Neural crest cell (in vitro differentiated cells): ENCODE measurements at places on chromosomes 12 and 14.

DNA sequence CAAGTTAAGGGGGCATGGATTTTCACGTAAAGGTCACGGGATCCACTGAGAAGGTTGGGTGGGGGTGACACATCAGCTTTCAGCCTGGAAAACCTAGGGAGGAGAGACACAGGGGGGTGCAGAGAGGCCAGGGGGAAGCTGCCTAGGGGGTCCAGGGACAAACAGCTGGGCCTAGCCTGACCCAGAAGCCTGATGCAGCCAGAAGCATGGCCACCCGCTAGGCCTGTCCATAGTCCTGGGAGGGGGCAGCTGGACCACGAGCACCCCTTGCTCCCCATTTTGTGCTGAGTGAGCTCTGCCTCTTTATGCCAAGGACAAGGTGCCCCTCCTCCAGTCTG is 322.7 kb upstream of the RTL1 start:
- H3K36me3 ChIP-seq, result peaks cover 2% of the 10 kb centered on the region
- H3K4me1 ChIP-seq, result peaks cover 60% of the 10 kb centered on the region
- H3K27ac ChIP-seq, result peak overlapping the region; percentile 94
- no peak for DNase-seq
- H3K27me3 ChIP-seq, result no peaks in the 10 kb centered on the region

DNA sequence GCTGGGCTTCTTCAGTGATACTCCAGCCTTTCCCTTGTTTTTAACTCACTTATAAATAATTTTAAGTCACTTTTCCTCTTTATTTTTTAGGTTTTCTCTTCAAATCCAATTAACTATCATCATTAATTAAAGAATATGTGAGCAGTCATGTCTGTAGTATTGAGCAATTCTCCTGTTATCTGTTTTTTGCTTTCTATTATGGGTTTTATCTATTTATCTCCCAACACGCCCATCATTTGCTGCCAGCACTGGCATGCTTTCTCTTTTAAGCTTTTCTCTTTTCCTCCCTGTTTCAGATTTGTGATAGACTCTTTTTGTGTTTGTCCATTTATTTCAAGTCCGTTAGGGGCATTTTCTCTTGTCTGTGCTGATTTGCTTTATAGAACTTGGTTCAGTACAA is 72.3 kb downstream of the CRADD start:
- H3K4me3 ChIP-seq, result no peak overlapping the region
- H3K36me3 ChIP-seq, result peaks cover 17% of the 10 kb centered on the region
- no peak overlapping the region for H3K27ac ChIP-seq
- peaks cover 29% of the 10 kb centered on the region for H3K4me1 ChIP-seq
- no peaks in the 10 kb centered on the region for H3K27me3 ChIP-seq

DNA sequence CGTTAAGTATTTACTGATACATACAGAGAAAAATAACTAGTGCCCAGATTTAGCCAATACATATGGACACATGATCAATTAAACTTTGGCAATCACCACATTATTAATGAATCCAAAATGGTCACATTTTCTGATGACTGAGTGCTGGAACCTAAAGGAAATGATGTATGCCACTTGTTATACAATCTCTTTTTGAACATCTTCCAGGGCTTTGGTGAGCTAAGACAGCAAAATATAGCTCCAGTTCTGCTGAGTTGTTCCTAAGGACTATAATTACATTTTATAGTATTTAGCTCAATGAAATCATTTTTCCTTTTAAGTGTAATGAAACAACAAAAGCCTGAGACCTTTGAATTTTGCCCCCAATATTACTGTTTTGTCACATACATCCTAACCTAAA is 329.1 kb upstream of the ATP2B1 start:
- no peaks in the 10 kb centered on the region for H3K36me3 ChIP-seq
- DNase-seq, result no peak
- H3K4me3 ChIP-seq, result no peak overlapping the region
- H3K27ac ChIP-seq, result no peak overlapping the region

GRCh38 chr14:53695692-53696214 is 260.9 kb downstream of the BMP4 start:
- no peak overlapping the region for H3K27ac ChIP-seq
- no peak overlapping the region for H3K4me3 ChIP-seq
- peaks cover 2% of the 10 kb centered on the region for H3K27me3 ChIP-seq
- H3K36me3 ChIP-seq, result no peaks in the 10 kb centered on the region
